Hindlimb muscle (tissue), 1 donor: ENCODE measurements at places on chromosomes 12 and 14.
A peak's percentile ranks its signal among the peaks of the same experiment; 100 is the strongest.

GRCh38 chr14:38329246-38329645 lies 73.4 kb upstream of the CLEC14A start:
- DNase-seq = no peak

- no peak for DNase-seq
These were observed 8.7 kb upstream of the ADCK1 start for GRCh38 chr14:77791225-77791600.

GRCh38 chr12:11105546-11105945 lies 13.4 kb upstream of the TAS2R43 start:
- DNase-seq = no peak

GRCh38 chr14:88842414-88842813 lies 18.0 kb downstream of the TTC8 start:
- DNase-seq = no peak

GRCh38 chr12:11987901-11988300 lies 82.8 kb upstream of the BCL2L14 start:
- DNase-seq = no peak

- DNase-seq = no peak
These were observed 152.7 kb downstream of the GXYLT1 start for GRCh38 chr12:41992022-41992421.

DNA sequence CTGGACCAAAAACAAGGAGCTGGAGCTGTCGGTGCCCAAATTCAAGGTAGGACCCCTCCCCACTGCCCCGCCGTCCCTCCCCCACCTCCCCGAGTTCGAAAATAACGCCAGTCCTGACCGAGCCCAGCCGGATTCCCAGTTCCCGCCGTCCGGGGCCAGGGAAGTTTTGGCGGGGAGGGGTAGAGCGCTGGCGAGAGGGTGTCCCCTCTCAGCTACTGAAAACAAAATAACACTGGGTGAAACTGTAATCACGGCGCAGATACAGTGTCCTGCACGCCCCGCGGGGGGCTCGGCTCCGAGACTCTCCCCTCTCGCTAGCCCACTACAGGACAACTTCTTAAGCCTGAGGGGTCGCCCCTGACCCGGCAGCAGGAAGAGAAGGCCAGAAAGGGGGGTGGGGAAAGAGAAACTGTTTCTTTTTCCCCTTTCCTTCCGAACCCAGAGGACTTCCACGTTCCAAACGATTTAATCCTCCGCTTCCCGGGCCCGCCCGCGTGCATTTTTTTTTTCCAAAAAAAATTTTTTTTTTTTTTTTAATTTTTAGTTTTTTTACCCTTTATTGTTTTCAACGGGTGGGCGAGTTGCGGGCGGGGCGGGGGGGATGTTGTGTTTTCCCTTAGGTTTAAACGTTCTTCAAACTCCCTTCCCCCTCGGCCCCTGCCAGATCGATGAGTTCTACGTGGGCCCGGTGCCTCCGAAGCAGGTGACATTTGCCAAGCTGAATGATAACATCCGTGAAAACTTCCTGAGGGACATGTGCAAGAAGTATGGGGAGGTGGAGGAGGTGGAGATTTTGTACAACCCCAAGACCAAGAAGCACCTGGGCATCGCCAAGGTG lies 1.6 kb downstream of the SETD1B start:
- DNase-seq = no peak

DNA sequence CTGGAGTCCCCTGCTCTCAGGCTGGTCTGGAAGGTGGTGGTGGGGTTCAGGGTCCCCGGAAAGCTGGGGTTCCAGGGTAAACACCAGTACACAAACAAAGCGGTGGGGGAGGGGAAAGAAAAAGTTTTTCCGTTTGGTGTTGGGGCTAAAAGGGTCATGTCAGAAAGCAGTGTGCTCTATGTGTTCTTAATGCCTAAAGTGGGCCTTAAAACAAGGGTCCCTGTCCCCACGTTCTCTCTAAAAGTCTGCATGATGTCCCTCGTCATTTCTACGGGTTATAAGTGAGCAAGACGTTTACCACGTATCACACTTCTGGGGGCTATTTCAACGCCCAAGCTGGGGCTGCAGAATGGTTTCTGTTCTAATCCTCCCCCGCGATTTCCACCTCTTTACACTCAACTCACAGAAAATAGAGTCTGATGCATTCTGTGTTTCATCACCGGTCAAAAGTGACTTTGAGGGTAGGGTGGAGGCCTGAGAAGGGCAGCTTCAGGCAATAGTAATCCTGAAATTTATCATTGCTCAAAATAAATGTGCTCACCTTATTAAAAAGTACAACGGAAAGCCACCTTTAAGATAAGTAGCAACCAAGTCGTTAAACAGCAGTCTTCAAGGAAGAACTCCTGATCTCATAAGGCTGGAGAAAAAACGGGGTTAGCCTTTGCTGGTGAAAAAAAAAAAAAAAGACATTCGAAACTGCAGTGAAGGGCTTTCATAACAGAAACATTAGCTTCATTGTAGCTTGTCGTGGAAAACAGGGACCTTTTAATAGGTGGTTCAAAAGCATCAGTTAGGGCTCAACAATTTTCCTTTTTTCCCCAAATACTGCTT lies 63.9 kb upstream of the PTGR2 start:
- peak; percentile 45 for DNase-seq

DNA sequence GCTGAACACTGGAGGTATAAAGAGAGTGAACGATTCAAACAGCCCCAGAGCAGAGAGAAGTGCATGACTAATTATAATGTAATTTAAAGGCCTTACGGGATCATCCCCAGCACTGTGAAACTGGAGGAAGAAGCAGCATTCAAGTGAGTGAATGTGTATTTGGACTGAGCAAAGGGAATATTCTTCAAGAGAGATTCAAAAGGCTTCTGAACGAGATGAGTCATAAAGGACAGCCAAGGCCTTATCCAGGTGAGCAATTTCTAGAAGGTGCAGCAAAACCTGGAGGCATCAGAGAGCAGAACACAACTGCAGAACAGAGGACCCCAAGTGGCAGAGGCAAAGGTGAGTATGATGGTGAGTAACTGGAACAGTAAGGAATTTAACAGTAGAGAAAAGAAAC lies 127.2 kb downstream of the BCAT1 start:
- DNase-seq = no peak

- DNase-seq = no peak
These were observed 30.1 kb upstream of the ABCC9 start for GRCh38 chr12:21971344-21971743.

DNA sequence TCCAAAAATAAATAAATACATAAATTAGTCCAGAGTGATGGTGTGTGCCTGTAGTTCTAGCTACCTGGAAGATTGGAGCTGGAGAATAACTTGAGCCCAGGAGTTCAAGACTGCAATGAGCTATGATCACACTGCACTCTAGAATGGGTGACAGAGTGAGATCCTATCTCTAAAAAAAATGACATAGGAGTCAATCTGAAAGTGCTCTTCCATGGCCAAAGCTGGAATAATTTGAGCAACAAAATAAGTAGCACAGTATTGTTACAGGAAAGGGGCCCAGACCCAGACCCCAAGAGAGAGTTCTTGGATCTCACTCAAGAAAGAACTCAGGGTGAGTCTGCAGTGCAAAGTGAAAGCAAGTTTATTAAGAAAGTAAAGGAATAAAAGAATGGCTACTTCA lies 24.9 kb upstream of the SLC7A8 start:
- DNase-seq = no peak

GRCh38 chr12:118136559-118137003 lies 657 bp downstream of the PEBP1 start:
- peak; percentile 34 for DNase-seq

DNA sequence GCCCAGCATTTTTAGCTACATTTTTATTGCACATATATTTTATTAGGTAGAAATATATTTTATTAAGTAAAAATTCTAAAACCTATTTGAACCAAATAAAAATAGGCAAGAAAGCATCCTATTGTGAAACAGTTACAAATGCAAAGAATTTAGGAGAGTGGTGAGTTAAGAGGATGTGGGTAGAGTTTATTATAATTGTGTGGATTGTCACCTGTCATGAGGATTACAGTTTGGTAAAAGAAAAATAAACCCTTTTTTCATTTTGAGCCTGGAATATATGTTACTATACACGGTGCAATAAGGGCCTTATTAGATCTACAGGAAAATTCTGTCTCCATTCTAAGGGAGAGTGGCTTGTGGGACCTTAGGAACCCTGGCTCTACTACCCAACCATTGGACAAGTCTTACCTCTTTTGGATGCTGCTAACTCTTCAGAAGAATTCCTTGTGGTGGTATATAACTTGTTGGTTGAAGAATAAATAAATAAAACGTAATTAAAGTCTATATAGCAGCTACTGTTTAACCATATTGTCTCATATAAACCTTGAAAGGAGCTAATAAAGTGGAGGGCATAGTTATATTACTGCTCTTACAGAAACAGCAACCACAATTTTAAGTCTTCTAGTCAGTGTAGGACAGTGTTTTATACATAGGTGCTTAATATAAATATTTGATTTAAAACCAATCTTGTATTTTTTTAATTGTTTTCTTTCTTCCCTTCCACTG lies 67.8 kb downstream of the FGD4 start:
- no peak for DNase-seq

GRCh38 chr14:68942296-68943035 lies 36.6 kb downstream of the ACTN1 start:
- no peak for DNase-seq

DNA sequence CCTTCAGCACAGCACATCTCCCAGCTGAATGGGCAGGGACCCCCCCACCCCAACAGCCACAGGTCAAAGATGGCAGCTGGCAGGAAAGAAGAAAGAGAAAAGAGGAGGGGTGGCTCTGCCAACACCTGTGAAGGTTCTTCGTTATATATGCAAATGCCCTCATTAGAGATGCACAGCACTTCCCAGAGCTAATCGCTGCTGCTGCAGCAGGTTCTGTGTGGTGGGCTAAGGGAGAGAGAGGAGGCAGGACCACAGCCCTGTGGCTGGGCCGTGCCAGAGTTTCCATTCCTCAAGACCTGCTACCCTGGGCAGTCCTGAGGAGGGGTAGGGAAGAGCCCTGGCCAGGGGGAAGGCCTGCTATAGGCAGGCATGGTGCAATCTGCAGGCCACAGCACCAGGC lies 28.7 kb downstream of the SMUG1 start:
- no peak for DNase-seq

- no peak for DNase-seq
These were observed 33.0 kb downstream of the MPHOSPH9 start for GRCh38 chr12:123199936-123200335.

DNA sequence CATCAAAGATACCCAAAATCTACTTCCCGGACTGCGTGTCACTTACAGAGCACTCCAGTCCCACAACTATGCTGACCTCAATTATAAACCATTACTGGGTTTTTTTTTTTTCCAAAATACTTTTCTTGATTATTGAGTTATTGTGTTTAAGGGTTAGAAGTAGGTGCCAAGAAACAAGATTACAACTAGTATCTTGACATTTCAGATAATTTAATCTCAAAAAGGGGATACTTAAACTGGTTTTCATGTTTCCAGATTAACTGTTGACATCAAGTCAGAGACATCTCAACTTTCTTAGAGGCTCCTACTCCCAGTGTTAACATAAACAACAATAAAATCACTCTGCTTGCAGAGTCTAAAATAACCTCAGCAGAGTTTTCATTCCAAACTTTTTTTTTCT lies 131.2 kb upstream of the ARID2 start:
- no peak for DNase-seq

GRCh38 chr14:49164074-49164473 lies 422.1 kb downstream of the RPS29 start:
- no peak for DNase-seq

DNA sequence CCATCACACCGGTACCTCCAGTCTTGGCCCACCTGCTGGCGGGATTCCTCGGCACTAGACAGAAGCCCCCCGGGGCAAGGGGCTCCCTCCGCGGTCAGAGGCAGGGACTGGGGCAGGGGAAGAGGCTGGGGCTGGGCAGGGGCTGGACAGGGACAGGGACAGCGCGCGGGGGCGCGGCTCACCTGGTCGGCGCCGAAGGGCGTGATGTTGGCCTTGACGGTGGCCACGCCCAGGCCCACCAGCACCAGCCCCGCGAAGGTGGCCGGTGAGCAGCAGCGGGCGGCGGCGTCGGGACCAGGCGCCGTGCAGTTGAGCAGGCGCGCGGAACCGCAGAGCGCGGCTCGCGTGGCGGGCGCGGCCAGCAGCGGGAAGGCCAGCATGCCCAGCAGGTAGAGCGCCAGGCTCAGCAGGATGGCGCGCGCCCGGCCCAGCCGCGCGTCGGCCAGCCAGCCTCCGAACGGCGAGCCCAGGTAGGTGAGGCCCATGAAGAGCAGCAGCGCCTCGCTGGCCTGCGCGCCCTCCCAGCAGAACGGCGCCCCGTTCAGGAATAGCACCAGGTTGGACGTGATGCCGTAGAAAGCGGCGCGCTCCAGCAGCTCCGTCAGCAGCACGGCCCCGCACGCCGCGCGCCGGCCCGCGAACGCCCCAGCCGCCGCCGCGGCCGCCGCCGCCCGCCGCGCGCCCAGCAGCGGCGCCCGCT lies 392 bp downstream of the SLC15A4 start:
- no peak for DNase-seq

GRCh38 chr12:130904064-130904463 lies 32.2 kb downstream of the RAN start:
- no peak for DNase-seq

GRCh38 chr12:104953323-104953722 lies 4.8 kb downstream of the SLC41A2 start:
- DNase-seq = no peak

DNA sequence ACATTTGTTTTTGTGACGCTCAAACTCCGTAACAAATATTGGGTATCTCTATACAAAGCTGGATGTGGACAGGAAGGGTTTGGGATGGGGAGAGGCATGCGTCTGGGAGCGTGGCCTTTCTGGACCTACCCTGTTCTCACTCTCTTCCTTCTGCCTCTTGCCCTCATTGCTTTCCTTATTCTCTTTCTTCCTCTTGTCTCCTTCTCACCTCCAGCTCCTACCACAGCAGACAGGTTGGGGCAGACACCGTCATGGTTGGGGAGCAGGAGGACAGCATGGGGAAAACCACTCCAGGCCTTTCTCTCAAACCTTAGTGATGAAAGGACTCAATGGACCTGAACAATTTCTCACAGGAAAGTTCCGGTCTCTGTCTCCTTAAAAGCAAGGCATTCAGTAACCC lies 465.3 kb downstream of the RAD51B start:
- DNase-seq = no peak

DNA sequence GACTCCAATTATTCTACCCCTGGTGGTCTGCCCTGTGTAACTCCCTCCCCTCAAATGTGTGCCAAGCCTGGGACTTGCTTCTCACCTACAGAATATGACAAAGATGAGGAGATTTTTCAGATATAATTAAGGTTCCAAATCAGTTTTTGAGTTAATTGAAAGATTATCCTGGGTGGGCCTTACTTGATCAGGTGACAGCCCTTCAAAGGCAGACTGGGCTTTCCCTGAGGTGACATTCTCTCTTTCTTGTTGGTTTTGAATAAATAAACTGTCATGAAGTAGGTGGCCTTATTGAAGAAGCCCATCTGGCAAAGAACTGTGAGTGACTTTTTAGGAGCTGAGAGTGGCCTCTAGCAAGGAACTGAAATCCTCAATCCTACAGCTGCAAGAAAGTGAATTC lies 106.0 kb downstream of the BRMS1L start:
- DNase-seq = no peak

GRCh38 chr12:116492703-116493324 lies 66.4 kb upstream of the MAP1LC3B2 start:
- no peak for DNase-seq

DNA sequence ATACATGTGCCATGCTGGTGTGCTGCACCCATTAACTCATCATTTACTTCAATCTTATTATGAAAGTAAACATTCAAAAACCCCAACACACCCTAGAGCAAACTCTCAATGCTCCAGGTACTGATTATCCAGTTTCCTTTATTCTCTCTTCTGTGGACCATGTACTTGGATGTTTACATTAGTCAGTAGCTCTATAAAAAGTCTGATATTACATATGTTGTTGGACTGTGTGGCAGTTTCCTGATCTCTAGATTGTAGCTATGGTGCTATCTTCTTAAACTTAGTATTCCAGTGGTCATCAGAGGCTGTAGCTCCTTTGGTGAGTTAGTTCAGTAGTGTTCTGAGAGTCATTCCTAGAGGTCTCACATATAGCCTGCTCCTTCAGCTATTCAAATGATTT lies 25.1 kb upstream of the ITGA5 start:
- DNase-seq = no peak
